Immature natural killer cell (primary cell): ENCODE measurements at places on chromosomes 5 and 9.

DNA sequence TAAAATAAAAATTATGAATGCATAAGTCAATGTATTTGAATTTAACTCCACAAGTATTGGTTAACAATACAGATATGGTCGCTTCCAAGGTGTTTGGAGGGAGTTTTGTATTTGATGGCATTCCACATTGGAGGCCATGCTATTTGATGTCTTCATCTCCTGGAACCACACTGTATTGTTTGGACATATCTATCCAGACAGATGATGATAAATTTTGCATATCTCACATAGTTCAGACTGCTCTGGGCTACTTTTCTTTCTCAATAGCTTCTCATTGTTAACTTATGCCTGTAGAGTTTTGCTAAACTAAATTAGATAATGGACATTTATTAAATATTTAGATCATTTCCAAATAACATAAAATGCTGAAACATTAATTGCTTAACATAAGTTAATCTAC, 58.0 kb downstream of the CDKN2A start:
- DNase-seq = no peak

GRCh38 chr5:108925073-108925472, 177.4 kb downstream of the FER start:
- no peak for DNase-seq

DNA sequence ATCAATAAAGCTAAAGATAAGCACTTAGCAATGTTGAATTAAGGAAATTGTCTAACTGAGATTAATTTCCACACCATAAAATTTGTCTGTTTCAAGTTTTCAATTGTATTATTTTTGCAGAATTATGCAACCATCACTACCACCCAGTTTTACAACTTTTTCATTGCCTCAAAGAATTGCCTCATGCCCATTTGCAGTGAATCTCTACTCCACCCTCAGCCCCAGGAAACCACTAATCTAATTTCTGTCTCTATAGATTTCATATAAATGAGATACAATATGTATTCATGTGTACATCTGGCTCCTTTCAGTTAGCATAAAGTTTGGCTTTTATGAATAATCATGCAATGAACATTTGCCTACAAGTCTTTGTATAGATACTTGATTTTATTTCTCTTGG, 72.9 kb downstream of the PTCD2 start:
- DNase-seq = no peak

DNA sequence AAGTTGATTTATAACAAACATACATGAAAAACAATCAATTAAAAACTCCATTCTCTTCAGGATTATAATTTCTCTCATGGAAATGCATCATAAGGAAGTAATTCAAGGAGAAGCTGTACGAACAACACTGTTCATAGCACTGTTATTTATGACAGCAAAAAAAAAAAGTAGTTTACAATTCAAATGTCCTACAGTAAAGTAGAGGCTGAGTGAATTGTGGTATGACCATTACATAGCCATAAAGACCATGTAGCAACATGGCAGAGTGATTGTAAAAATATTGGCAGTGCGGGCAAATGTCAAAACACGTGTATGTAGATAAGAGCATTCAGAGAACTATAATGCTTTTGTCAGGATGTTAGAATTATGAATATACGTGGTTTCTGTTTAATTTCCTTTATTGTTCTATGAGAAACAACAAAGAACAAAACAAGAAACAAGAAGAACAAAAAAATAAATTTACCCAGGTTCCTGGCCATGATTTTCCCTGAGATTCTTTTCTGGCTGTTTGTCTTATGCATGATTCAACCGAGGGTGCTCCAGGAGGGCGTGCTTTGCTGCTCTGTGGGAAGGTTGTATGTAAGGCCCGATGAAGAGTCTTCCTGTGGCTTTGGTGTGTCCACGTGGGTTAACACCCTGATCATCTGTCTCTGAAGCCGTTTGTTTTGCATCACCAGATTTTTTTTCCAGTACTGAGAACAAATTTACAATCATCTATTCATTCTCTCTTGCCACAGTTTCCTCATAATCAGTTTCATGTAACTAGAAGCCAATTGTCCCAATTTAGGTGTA, 28.8 kb downstream of the GCNT4 start:
- DNase-seq = peak; percentile 49

- peak; percentile 19 for DNase-seq
These were observed 17.9 kb downstream of the CXCL14 start for GRCh38 chr5:135560858-135561257.
